T-helper 17 cell (primary cell): ENCODE measurements at places on chromosomes 5 and 9. TPM values are rescaled to one million over a fixed set of nuclear protein-coding genes. Genes with fewer than 3 reads are reported as not detected.

DNA sequence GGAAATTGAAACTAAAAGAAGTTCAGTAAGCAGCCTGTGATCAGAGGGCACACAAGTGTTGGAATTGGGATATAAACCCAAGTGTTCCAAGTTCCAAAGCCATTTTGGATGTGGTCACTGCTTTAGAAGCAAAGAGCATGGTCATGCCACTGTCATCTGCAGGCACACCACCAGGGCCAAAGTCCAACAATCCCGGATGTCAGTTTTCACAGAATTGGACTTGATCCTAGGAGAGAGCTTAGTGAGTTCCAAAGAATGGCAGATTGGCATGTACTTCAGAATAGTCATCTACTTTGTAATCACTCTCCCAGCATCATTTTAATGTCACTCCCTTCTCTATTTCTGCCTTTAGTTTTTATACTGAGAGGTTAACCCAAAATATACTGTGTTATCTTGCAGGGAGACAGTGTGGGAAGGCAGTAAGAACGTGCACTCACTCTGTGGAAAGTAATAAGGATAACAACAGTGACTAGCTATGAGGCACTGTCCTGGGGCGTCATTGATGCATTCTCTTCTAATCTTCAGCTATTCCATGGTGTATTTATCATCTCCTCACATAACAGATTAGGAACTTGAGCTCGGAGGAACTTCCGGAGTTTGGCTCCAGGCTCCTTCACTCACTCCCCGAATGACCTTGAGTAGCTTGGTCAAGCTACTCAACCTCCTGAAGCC lies 388.0 kb downstream of the ACTL7B start:
- H3K4me3 ChIP-seq: no peak overlapping the region
- H3K4me1 ChIP-seq: no peaks in the 10 kb centered on the region
- H3K27me3 ChIP-seq: no peaks in the 10 kb centered on the region
- H3K36me3 ChIP-seq: no peaks in the 10 kb centered on the region
- no peak for DNase-seq

- no peaks in the 10 kb centered on the region for H3K4me1 ChIP-seq
- no peaks in the 10 kb centered on the region for H3K36me3 ChIP-seq
- no peak overlapping the region for H3K27ac ChIP-seq
- H3K4me3 ChIP-seq: no peak overlapping the region
- no peaks in the 10 kb centered on the region for H3K27me3 ChIP-seq
These were observed 493.7 kb upstream of the SGCD start for GRCh38 chr5:155833287-155833686.

DNA sequence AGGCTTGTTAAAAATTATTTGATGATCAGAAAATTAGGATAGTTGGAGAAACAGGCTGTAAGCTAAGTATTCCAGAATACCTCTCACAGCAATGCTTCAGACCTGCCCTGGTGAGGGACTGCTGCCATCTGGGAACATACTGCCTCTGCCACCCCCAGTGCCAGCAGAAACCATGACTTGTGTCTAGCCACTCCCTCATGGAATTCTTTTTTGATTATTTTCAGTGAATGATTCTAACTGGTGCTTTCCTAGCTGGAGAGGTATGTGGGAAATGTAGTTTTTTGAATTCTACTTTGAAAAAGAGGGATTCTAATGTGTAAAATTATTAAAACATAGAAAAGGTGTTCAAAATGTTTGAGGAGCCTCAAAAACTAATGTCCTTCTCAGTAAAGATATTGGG lies 126.3 kb downstream of the HMHB1 start:
- no peak for DNase-seq
- no peaks in the 10 kb centered on the region for H3K4me1 ChIP-seq
- no peak overlapping the region for H3K27ac ChIP-seq
- peaks cover 4% of the 10 kb centered on the region for H3K36me3 ChIP-seq

Gene HTR1A
- total RNA-seq: not detected

Gene PCDHGB4
- total RNA-seq: 0.08 TPM
